Neural progenitor cell (in vitro differentiated cells): ENCODE measurements at places on chromosomes 1 and 21. TPM values are rescaled to one million over a fixed set of nuclear protein-coding genes. Genes with fewer than 3 reads are reported as not detected.

KCNK1 gene
- 0.11 and 0.31 TPM in 2 replicates for total RNA-seq

DNA sequence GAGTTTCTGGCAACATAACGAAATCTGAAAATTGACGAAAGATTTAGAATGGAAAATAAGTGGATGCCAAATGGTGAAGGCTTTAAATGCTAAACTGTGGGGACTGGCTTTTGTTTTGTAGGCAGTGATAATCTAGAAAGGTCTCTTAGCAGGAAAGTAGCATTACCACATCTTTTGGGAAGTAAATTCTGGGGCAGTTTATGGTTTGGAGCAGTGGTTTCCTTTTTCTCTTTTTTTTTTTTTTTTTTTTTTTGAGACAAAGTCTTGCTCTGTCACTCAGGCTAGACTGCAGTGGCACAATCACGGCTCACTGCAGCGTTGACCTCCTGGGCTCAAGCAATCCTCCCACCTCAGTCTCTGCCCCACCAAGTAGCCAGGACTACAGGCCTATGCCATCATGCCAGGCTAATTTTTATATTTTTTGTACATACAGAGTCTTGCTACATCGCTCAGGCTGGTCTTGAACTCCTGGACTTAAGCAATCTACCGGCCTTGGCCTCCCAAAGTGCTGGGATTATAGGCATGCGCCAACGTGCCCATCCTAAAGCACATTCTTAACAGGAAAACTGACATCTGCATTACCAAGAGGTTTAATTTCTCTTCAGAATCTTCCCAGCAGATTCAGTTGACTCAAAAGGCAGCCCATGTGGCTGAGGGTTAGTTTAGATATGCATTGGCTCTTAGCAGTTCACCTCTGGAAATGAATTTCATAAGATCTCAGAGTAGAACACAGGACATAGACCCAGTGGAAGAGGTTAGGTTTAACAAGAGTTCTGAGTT, 32.9 kb downstream of the C21orf91 start:
- DNase-seq, result no peak
- H3K4me1 ChIP-seq, result peaks cover 6% of the 10 kb centered on the region
- no peaks in the 10 kb centered on the region for H3K27me3 ChIP-seq
- H3K36me3 ChIP-seq, result peaks cover 16% of the 10 kb centered on the region

GRCh38 chr1:12293416-12293815, 63.6 kb downstream of the VPS13D start:
- H3K4me1 ChIP-seq, result no peaks in the 10 kb centered on the region
- no peak overlapping the region for H3K27ac ChIP-seq
- H3K36me3 ChIP-seq, result no peaks in the 10 kb centered on the region
- H3K4me3 ChIP-seq, result no peak overlapping the region

- H3K4me3 ChIP-seq, result no peak overlapping the region
- peaks cover 6% of the 10 kb centered on the region for H3K4me1 ChIP-seq
- no peak for DNase-seq
- no peak overlapping the region for H3K27ac ChIP-seq
- H3K36me3 ChIP-seq, result peaks cover 56% of the 10 kb centered on the region
- no peaks in the 10 kb centered on the region for H3K27me3 ChIP-seq
Observed at GRCh38 chr1:201783572-201783971, 45.4 kb upstream of the IPO9 start.

- no peak overlapping the region for H3K27ac ChIP-seq
- peaks cover 38% of the 10 kb centered on the region for H3K27me3 ChIP-seq
- peaks cover under 1% of the 10 kb centered on the region for H3K36me3 ChIP-seq
- DNase-seq, result no peak
Observed at GRCh38 chr1:65527190-65527589, 106.7 kb downstream of the LEPR start.

DNA sequence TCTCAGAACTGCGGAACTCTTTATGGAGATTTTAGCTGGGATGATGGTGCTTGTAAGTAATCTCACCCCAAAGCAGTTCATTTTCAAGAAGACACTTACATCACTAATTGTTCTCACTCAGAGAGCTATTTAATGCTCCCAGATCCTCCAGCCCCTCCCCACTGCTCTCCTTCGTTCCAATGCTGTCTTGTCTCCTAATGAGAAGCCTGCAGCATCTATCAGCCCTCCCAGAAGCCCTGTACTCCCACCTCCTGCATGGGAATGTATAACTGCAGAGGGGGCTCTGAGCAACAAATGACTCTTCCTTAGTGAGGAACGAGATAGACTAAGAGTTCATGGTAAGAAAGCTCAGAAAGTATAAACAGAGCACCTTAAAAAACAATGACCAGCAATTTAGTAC, 377.4 kb upstream of the RUNX1 start:
- no peak overlapping the region for H3K27ac ChIP-seq
- no peaks in the 10 kb centered on the region for H3K36me3 ChIP-seq
- peaks cover 21% of the 10 kb centered on the region for H3K4me1 ChIP-seq
- no peaks in the 10 kb centered on the region for H3K27me3 ChIP-seq
